Left hindlimb (tissue), 1 donor: ENCODE measurements at places on chromosomes 7 and 10.

- no peak for DNase-seq
Measured at GRCh38 chr10:67815571-67816059, 22.4 kb downstream of the DNAJC12 start.

GRCh38 chr10:133273534-133274143 lies 3.0 kb downstream of the ADAM8 start:
- DNase-seq, result no peak

DNA sequence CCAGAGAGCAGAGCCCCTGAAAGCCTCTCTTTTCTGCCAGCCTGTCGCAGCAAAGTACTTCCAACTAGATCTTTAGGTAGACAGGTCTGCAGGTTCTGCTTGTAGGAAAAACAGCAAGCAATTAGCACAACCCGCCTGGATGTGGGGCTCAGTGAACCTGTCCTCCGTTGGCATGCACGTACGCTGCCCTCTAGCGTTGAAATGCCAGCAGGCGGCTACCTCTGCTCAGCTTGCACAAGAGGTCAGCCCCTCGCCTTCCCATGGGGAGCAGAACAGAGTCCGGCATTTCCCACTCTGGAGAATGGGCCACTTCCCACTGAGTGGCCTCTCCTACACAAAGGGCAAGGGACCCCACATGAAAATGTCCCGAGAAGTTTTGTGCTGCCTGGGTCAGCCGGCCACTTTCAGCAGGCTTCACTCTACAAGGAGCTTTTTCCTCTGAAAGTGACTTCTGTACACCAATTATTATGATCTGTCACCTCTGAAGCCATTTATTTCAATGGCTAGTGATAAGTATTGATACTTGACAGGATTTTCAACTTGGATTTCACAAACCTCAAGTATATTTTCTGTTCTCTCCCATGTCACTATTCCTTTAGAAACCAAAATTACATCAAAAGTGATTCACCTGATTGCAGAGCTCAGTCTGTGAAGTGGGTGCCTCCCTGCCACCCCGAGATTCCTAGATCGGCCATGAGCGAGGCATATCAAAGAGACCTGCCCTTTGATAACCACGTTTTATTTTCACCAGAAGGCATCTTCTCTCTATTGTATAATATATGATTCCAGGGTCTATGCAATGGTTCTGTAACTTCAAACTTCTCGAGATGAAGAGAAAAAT lies 56.7 kb downstream of the JCAD start:
- peak; percentile 73 for DNase-seq

DNA sequence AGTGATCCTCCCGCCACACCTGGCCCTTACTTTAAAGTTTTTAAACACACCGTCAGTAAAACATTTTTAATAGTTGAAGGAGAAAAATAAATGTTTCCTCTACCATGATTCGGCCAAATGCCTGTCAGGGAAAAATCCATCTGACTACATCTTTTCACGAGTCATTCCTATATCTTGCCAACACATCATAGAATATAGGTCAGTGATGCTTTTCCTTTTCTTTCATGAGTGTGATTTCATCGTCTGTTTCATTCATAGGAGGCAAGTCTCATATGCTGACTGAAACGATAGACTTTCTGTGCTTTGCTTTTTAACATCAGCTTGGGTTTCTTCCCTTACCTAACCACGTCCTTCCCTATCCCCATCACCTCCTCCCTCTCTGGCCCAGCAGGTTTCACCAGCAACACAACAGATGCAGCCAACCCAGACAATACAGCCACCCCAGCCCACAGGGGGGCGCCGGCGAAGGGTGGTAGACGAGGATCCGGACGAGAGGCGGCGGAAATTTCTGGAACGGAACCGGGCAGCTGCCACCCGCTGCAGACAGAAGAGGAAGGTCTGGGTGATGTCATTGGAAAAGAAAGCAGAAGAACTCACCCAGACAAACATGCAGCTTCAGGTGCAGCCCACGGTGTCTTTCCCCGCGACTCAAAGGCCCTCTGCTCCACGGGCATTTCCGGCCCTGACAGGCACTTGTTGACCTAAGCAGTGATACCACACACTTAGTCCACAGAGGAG lies 149.2 kb downstream of the TRIL start:
- no peak for DNase-seq

- no peak for DNase-seq
Measured at GRCh38 chr10:119418362-119418761, 124.2 kb downstream of the RGS10 start.

DNA sequence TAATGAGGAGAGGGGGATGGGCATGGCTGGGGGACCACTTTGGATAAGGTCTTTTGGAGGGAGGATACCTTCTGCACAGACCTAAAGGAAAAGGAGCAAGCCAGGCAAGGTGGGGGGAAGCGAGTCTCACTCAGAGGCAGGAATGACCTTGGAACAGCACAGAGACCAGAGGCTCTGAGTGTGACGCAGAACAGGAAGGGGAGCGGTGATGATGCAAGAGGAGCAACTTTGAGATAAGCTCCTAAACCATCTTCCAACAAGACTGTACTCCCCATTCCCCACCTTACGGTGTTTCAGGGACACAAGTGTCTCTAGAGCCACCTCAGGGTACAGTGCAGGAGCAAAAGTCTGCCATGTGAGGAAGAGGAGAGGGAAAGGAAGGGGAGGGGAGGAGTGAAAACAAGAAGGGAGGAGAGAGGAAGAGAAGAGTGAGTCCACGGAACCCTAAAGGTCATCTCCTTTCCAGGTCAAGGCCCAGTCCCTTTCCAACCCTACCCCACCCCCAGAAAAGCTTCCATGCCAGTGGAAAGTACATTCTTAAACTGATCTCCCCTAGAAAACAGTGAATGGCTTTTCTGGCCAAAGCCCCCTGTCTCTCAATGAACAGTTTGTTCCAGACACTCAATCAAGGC lies 54.1 kb downstream of the JAZF1 start:
- DNase-seq, result no peak

- no peak for DNase-seq
Measured at GRCh38 chr7:3195160-3195559, 105.9 kb upstream of the SDK1 start.

GRCh38 chr7:21200503-21200902 lies 227.4 kb upstream of the SP4 start:
- DNase-seq, result no peak

DNA sequence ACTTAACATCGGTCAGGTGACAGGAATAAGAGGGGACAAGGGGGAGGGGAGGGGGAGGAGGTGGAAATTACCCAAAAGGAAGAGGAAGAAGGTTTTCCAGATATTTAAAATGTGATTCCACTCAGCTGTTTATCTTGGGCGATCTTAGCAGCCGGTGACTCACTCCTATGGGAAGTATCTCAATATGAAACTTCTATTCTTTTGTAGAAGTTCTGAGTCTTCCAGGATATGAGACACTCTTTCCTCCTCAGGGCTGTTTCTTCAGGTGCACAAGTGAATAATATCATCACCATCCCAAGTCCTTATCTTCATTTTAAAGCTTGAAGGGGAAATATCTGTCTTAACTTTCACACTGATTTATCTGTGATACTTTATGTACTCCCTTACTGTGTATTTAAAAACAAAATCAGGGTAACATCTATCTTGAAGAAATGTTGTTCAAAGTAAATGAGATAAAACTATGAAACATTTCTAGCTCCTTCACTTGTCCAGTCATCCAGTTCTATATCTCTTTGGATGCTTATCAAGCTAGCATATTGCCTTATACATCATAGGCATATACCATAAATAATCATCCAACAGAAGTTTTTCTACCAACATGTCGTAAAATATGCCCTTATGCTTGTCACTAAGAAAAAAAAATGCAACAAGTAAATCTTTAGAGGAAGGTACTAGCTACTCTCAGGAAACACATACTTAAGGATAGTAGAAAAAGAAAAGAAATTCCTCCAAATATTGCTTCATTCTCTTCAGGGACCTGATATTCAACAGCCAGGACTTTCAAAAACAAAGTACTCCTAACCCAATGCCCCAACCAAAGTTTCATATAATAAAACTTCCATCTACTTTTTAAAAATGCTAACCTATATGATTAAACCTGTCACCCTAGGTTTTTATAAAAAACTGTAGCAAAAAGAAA lies 13.7 kb downstream of the DOCK4 start:
- DNase-seq, result no peak

- no peak for DNase-seq
Measured at GRCh38 chr7:151987748-151988529, 31.7 kb downstream of the GALNTL5 start.

GRCh38 chr7:1883834-1884582 lies 213.9 kb downstream of the ELFN1 start:
- DNase-seq, result peak; percentile 8

DNA sequence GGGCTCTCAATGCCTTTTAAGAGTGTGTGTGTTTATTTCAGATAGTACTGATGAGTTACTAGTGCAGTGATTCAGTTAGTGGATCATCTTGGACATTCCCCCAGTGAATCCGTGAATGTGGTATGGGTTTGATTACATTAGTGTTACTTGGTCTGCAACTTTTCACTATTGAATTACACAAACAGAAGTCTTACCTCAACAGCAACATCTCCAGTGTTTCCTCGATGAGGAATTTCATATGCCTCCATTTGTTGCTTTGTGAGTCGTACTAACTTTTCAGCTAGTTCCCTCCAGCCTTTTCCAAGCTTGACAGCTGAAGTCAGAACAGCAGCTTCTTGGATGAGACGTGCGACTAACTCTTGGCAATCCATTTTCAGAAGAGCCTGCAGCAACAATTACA lies 63.2 kb downstream of the MACC1 start:
- no peak for DNase-seq

- DNase-seq, result no peak
Measured at GRCh38 chr7:91089382-91089963, 174.8 kb upstream of the FZD1 start.

- DNase-seq, result no peak
Measured at GRCh38 chr10:32582946-32583345, 137.0 kb downstream of the CCDC7 start.

- no peak for DNase-seq
Measured at GRCh38 chr7:73995821-73996511, 32.0 kb upstream of the ELN start.

DNA sequence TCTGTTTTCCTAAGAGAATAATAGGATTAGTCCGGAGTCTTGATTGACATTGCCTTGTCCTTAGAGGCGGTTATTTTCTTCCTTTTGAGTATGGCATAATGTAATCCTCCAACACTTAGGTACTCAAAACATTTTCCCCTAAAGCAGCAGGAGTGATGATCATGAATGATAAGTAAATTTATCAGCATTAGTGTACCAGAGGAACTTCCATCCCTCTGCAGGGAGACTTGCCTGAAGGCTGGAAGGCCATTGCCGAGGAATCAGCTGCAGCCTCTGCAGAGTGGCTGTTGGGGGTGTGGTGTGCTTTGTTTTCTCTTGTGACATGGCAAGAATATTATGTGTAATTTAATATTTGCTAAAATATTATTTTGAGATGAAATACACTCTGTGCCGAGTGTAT lies 56.8 kb downstream of the RAB11FIP2 start:
- no peak for DNase-seq

DNA sequence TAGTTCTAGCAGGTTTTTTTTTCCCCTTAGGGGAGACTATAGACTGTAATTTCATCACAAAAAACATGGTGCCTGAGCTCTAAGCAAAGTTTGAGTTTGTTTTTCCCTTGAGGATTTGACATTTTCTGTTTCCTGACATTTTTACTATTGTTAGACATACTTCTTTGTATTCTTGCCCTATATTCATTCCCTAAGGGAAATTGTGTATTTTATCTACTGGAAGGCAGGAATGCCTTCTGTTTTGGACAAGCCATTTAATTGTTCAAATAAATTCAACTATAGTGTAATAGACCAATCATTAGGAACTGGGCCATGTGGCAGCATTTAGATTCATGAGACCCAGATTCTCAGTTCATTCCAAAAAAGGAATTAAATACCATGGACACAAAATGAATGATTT lies 335.0 kb downstream of the EXOC4 start:
- no peak for DNase-seq

GRCh38 chr10:23196915-23197314 lies 4.8 kb downstream of the PTF1A start:
- DNase-seq, result no peak

GRCh38 chr7:107044347-107045194 lies at the start of gene PRKAR2B:
TSS of gene PRKAR2B (plus strand) at chr7:107044705. CDS start at chr7:107044908, 203 bp downstream.
- DNase-seq, result peak; percentile 86

DNA sequence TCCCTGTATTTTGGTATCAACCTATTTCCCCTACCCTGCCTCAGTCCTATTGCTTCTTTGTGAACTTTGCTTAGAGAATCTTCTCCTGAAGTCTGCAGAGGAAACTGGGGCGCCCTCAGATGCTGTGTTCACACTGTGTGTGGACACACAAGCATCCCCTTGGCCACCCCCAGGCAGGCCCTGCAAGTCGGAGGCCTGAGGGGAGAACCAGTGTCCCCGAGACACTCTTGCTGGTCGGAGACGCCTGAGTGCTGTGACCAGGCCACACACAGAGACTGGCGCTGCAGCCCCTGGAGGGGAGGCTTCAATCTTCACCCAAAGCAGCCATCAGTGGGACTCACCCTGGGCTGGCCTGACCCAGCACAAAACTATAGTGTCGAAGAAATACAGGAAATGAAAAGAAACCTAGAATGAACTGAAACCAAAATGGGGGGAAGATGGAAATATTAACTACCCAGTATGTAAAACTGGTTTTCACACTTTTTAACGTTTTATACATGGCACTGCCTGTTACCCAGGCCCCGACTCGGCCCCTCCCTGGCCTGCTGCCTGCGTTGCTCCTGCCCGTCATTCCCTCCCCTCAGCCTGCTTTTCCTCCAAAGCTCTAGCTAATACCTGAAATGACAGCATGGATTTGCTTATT lies 48.4 kb upstream of the FAM20C start:
- no peak for DNase-seq

- DNase-seq, result no peak
Measured at GRCh38 chr7:95875519-95875918, 103.2 kb downstream of the DYNC1I1 start.

DNA sequence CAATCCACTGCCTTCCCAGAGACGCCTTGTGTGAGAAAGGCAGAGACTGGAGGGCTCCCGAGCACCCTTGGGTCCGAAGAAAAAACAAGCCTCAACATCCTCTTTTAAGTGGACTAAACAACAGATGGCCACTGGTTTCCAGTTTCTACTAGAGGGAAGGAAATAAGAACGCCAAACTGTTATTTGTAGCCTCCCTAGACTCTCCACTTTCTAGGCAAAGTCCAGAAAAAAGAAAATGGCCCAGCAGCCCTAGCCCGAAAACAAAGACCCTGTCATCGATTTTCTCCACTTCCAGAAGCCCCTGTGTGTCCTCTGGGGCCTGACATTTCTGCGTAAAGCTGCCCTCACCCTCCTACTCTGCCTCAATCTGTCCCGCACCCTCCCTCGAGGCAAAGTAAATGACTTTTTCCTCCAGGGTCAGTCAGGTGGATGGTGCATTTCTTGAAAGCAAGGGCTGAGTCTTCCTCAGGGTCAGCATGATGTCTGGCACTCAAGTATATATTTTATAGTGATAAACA lies 6.0 kb downstream of the RGS10 start:
- DNase-seq, result no peak

- DNase-seq, result peak; percentile 76
Measured at GRCh38 chr7:75639071-75639885, 99.5 kb downstream of the HIP1 start.

DNA sequence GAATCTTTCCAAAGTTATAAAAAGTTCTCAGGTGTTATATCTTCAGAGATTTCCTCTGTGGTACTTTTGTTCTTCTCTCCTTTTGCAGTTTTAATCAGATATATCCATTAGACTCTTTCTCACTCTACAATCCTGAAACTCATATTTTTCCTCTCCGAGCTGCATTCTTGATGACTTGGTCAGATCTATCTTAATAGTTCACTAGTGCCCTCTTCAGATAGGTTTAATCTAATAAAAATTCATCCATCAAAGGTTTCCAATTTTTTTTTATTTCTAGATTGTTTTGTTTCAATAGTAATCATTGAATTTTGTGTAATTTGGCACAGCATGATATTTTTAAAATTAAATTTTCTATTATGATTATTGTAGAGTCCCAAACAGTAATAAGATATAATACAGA lies 21.8 kb upstream of the DGKB start:
- DNase-seq, result no peak
